Gastrocnemius medialis (tissue), 4 donors: ENCODE measurements at places on chromosomes 2 and 18. TPM values are rescaled to one million over a fixed set of nuclear protein-coding genes. Genes with fewer than 3 reads are reported as not detected.

DNA sequence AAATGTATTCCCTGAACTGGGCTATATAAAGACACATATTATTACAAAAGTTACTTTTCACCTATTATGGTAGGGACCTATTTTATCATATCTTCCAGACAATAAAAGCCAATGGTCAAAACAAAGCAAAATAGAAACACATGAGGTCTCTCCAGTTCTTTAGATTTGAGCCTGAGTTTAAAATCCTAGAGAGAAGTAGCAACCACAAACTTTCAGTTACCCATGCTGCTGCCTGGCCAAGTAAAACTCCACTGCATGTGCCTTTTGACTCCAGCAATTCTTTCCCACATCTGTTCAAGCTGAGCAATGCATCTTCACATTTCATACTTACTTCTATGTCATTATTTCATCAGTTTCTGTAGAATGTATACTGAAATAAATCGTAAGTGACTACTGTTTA lies 405.3 kb downstream of the STK39 start:
- DNase-seq, result no peak

The PIEZO2 gene
- total RNA-seq, result 3.0 TPM

- DNase-seq, result no peak
These were observed 261.5 kb downstream of the MYCN start for GRCh38 chr2:16201848-16202247.

GRCh38 chr18:75057169-75057960 lies 151.6 kb downstream of the PTGR3 start:
- no peak for DNase-seq

GRCh38 chr18:74226156-74226555 lies 65.6 kb downstream of the CYB5A start:
- no peak for DNase-seq

GRCh38 chr2:60051991-60052390 lies 501.5 kb downstream of the BCL11A start:
- no peak for DNase-seq

DNA sequence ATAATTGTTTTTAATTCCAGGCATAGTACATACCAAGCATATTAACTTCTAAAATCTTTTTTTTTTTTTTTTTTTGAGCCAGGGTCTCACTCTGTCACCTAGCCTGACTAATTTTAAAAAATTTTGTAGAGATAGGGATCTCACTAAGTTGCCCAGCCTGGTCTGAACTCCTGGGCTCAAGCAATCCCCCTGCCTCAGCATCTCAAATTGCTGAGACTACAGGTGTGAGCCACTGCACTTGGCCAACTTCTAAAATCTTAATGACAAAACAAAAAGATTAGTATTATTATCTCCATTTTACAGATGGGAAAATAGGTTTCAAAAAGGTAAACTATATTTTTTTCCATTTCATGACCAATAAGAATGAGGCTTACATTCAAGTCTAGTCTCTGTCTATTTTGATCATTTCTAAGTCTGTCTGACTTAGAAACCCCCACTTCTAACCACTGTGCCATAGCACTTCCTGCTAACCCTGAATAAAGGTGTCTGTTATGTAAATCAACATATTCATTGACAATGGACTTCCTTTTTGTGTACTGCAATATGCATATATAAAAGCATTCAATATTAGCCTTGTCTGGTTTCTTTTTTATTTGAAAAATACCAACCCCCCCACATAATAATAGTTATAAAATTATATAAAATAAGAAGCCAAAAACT lies 28.7 kb upstream of the ZEB2 start:
- DNase-seq, result no peak
